ENCODE measurements at places on chromosomes 5 and 9. TPM values are rescaled to one million over a fixed set of nuclear protein-coding genes. Genes with fewer than 3 reads are reported as not detected.

GRCh38 chr9:99399474-99399873, 177.4 kb downstream of the SEC61B start:
- H3K27ac ChIP-seq, result no peak overlapping the region
- H3K4me3 ChIP-seq, result no peak overlapping the region
- H3K4me1 ChIP-seq, result no peaks in the 10 kb centered on the region
- H3K36me3 ChIP-seq, result no peaks in the 10 kb centered on the region
- no peak for DNase-seq
- H3K27me3 ChIP-seq, result no peaks in the 10 kb centered on the region

- no peaks in the 10 kb centered on the region for H3K27me3 ChIP-seq
- no peaks in the 10 kb centered on the region for H3K4me1 ChIP-seq
- no peak for DNase-seq
- H3K36me3 ChIP-seq, result no peaks in the 10 kb centered on the region
Measured at GRCh38 chr5:96322217-96322616, 110.8 kb downstream of the PCSK1 start.

- DNase-seq, result no peak
- no peak overlapping the region for H3K27ac ChIP-seq
- H3K4me1 ChIP-seq, result no peaks in the 10 kb centered on the region
- no peaks in the 10 kb centered on the region for H3K27me3 ChIP-seq
- H3K4me3 ChIP-seq, result no peak overlapping the region
- no peaks in the 10 kb centered on the region for H3K36me3 ChIP-seq
Measured at GRCh38 chr9:79829566-79830302, 258.0 kb downstream of the TLE4 start.

Gene PCDHB12
- total RNA-seq, result 5.2 TPM

Data from breast epithelium (tissue), 4 donors.